Stimulated activated CD8-positive, alpha-beta memory T cell treated with anti-CD3 and anti-CD28 coated beads, Interleukin-15, amount 100 ng/mL, for 24 hours (primary cell): ENCODE measurements at places on chromosomes 3 and 15.

- no peak for DNase-seq
Observed at GRCh38 chr3:47899495-47900108, 96.7 kb downstream of the DHX30 start.

GRCh38 chr15:57684491-57685151 lies 21.9 kb upstream of the POLR2M start:
- no peak for DNase-seq

DNA sequence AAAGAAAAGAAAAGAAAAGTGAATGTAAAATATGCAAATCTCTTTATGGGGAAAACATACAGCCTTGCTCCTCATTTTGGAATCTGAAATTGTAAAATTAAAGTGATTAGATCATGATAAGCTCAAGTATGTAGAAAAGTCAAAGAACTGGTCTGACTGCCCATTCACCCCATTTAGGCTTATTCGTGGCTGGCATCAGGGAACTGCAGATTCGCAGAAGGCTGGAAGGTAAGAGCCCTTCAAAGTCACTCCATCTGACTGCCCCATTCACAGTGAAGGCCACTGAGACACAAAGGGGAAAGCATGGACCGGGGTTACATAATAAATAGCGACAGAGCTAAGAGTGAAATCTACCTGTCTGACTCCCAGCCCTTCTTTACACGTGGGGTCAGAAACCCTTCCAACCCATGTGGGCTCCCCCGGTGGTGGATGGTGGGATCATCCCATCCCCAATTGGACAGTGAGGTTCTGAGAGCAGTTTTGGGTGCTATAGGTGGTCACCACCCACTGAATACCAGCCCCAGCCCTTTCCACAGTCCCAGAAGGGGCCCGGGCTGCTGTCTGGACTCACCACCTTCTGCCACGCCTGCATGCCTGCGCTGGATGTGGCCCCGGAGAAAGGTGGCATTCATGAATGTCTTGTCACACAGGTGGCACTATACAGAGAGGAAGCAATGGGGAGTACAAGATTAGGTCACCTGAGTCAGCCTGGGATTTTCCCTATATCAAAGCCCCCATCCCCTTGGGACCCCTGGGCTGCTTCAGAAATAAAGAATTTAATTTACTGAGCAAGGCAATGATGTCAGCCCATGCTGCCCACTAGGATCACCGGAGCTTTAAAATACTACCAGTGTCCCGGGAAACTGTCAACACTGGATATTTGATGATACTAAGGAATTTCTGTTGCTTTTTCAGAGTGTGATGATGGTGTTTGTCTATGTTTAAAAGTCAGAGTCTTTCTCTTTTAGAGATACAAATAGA lies 17.9 kb downstream of the DZIP1L start:
- DNase-seq: no peak

- no peak for DNase-seq
Observed at GRCh38 chr3:68987322-68987721, 26.2 kb downstream of the EOGT start.

DNA sequence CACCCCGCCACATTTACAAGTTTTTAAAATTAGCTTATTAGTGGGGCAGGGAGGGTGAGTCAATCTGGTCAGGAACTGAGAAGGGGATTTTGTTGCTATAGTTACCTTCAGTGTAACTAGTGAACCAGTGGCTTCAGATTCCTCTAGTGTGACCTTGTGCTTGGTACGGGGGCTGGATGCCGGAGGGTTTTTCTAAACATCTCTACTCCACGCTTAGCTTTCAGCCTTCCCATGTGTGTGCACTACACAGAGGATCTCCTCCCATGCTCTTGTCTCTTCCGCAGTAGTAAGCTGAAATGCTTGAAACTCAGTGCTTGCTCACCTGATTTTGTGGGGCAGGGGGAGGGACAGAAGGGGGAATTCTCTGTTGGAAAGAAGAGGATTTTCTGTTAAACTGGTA lies 67.9 kb upstream of the AKAP13 start:
- DNase-seq: no peak

DNA sequence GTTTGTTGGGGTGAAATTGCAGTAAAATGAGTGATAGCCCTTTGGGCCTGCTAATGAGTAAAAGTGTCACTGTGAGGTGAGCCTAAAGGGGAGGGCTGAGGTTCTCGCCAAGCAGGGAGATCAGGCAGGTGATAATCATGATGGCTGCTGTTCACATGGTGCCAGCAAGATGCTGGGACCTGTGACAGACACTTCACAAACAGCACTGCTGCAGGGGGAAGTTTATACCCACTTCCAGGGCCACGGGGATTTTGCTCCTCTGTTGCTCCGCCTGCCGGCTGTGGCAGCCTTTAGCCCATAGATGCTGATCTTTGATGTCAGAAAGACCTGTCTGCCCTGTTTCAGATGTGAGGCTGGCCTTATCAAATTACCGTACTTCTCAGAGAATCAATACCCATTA lies 96.7 kb downstream of the SV2B start:
- DNase-seq: no peak

- DNase-seq: no peak
Observed at GRCh38 chr3:128335621-128336296, 130.9 kb downstream of the DNAJB8 start.

GRCh38 chr3:63232764-63233396 lies 45.2 kb upstream of the SYNPR start:
- no peak for DNase-seq

- DNase-seq: no peak
Observed at GRCh38 chr15:94838281-94838680, 606.9 kb downstream of the MCTP2 start.

- DNase-seq: no peak
Observed at GRCh38 chr15:23853286-23853685, 166.2 kb upstream of the NDN start.

- no peak for DNase-seq
Observed at GRCh38 chr3:49785565-49786356, 581 bp downstream of the IP6K1 start.

DNA sequence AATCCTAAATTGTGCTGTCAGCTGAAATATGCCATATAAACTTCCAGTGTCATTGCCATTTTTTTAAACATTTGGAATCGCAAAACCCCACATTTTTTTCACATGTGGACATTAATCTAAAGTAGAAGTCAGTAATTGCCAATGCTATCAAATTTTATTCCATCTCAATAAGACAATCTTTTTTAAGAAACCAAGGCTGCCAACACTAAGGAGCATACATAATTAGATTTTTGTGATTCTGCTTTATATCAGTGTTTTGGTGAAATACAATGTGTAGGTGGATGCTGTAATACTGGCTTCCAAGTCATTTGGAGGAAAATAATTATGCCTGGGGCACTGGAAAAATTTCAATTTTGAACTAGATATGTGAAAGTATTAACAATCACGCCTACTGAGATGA lies 256.7 kb downstream of the ZPLD1 start:
- DNase-seq: no peak

GRCh38 chr3:117509858-117510257 lies 800.3 kb downstream of the TUSC7 start:
- DNase-seq: no peak

- no peak for DNase-seq
Observed at GRCh38 chr3:12489832-12490231, 5.6 kb downstream of the TSEN2 start.

- DNase-seq: no peak
Observed at GRCh38 chr3:184864000-184864399, 52.0 kb downstream of the VPS8 start.

DNA sequence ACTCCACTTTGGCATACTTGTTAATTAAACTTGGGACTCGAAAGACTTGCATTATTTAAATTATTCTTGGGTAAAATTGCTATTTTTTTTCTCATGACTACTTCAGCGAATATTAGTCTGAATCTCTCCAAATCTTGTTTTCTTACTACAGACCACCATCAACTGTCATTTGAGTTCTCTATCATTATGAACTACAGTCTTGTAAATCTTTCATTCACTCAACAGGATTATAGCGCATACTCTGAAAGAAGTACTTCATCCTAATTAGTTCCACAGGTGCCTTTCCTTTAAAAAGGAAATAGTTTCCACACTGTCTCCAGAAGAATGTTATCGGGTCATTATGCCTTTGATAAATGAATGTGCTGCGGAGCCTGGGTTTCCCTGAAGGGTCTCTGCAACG lies 149.5 kb downstream of the NLGN1 start:
- no peak for DNase-seq

DNA sequence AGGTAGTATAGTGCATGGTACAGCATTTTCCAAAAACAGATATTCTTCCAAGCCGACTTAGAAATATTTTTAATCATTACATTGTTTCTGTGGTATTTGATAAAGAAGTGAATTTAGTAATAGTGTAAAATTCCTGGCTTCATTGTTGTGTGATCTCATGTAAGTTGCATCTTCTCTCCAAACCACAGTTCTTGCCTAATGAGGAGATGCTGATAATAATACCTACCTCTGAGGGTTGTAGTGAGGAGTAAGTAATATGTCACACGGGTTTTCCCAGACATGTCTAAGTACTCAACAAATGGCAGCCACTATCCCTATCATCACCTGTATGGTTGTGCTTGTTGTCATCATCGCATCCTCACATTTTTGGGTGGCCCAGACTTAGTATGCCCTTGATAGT lies 167.3 kb downstream of the SLCO3A1 start:
- DNase-seq: no peak

DNA sequence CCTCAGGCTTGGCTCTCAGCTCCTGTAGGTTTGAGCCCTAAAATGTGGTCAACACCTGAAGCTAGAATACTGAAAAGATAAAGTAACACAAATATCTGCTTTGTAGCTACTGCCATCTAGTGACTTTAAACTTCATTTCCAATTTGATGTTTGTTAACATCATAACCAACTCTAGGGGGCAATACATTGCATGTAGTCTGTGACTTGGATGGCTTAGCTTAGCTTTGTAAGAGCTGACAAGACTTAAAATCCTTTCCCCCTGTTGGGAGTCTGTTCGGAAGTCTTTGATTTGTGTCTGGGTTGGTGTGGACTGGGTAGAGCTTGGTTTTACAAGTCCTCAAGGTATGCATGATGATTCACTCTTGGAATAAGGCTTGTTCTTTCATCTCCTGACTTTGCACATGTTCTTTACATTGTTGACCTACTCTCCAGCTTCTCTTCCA lies 51.7 kb downstream of the SCN11A start:
- DNase-seq: no peak

GRCh38 chr3:48413611-48414010 lies 16.3 kb downstream of the PLXNB1 start:
- no peak for DNase-seq

DNA sequence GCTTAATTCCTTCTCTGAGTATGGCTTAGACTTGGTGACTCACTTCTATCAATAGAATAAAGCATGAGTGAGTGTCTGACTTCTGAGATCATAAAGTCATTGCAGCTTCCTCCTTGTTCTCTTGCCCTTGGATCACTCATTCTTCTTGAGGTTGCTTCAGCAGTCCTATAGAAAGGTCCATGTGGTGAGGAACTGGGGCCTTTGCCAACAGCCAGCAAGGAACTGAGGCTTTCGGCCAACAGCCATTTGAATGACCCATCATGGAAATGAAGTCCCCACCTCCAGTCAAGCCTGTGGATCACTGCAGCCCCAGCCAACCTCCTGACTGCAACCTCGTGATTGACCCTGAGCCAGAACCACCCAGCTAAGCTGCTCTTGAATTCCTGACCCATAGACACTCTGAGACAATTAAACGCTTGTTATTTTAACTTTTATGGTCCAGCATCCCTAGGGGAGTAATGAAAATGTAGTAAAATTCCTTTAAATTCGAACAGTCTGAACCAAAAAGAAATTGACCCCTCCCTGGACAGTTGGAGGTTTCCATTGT lies 84.5 kb downstream of the WDR76 start:
- DNase-seq: no peak

DNA sequence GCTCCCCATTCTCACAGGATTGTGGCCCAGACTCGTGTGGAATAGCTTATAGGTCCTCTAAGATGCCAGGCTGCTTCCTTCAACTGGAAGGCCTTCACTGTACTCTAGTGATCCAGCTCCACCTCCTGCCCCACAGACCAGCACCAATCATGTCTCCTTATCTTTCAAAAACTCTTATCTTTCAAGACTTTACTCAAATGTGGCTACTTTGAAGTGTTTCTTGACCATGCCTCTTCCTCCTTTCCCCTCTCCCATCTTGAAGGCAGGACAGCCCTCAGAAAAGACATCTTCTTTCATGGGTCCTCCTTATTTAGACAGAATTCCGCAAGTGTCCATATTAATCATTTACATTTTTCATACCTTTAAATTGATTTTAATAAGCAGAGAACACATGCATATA lies 142.3 kb downstream of the CHST2 start:
- DNase-seq: no peak

DNA sequence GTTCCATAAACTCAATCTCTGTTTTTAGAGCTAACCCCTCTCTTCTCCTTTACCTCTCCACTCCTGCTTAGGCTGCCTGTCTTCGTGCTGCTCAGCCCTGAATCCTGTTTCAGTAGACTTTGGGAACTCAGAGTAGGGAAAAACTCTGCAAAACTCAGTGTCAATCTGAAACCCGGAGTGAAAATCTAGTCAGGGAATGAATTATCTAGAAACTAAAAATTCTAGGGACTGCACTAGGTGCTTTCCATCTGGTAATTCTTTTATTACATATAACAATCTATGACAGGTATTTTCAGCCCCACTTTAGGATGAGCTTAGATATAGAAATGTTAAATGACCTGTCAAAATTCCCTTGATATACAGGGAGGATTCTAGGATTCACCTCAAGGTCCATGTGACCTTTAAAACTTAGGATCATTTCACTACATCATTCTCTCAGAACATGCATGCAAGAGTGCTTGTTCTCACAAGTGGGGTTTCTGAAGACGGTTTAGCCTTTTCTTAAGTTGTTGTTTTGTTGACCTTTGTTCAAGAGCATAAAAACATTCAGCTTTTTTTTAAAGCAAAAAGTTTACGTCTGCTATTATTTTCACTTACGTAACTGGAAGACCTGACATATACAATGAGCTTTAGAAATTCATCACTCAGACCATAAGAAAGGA lies 108.2 kb upstream of the MBNL1 start:
- no peak for DNase-seq

GRCh38 chr15:96581371-96581770 lies 250.9 kb downstream of the NR2F2 start:
- DNase-seq: no peak

GRCh38 chr3:53221827-53222182 lies 34.0 kb downstream of the TKT start:
- no peak for DNase-seq

DNA sequence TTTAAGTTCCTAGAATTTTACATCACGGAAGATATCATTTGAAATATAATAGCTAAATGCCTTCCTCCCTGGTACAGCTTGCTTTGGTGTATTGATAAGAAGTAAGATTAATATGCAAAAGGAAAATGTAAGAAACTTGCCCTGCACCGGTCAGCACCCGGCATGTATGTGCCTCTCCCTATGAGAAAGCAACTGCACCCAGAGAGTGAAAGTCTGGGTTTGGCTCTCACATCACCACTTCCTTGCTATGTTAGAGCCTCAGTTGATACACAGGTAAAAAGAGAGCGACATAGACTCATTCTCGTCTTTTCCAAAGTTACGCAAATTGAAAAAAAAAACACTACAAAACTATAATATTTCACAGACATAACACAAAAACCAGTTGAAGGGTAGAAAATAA lies 96.7 kb downstream of the FOXP1 start:
- DNase-seq: no peak
